Progenitor cell of endocrine pancreas (in vitro differentiated cells): ENCODE measurements at places on chromosomes 1 and 21.

DNA sequence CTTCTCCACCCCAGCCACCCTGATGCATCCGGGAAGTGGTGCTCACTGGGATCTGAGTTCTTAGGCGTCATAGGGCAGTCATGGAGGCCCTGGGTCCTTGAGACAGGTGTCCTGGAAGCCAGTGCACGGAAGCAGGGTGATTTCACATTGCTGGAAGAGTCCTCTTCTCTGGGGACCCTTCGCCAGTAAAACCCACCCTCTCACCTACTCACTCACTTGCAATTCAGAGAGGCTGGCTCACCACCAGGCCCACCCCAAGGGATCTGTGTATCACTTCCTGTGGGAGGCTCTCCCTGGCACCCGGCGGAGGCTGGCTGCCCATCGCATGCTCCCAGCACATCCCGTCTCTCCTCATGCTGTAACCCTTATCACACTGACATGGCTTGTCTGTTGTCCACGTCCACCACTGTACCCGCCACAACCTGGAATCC is 40.2 kb upstream of the EPS8L3 start:
- H3K36me3 ChIP-seq, result no peaks in the 10 kb centered on the region
- no peaks in the 10 kb centered on the region for H3K27me3 ChIP-seq
- no peak overlapping the region for H3K4me3 ChIP-seq
- DNase-seq, result no peak

DNA sequence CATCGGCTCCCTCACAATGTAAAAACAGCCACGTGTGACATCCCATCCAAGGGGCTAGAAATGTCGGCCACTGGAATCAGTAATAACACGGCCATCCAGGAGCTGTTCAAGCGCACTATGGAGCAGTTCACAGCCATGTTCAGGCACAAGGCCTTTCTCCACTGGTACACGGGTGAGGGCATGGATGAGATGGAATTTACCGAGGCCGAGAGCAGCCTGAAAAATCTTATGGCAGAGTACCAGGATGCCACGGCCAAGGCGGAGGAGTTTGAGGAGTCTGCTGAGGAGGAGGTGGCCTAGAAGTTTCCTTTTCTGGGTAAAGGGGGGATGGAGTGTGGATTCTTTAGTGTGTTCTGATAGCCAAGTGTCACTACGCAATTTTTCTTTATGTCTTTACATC is 61.1 kb upstream of the MAP1LC3C start:
- DNase-seq, result no peak
- H3K36me3 ChIP-seq, result no peaks in the 10 kb centered on the region
- no peaks in the 10 kb centered on the region for H3K27me3 ChIP-seq
- H3K27ac ChIP-seq, result no peak overlapping the region
- peaks cover 7% of the 10 kb centered on the region for H3K4me1 ChIP-seq

DNA sequence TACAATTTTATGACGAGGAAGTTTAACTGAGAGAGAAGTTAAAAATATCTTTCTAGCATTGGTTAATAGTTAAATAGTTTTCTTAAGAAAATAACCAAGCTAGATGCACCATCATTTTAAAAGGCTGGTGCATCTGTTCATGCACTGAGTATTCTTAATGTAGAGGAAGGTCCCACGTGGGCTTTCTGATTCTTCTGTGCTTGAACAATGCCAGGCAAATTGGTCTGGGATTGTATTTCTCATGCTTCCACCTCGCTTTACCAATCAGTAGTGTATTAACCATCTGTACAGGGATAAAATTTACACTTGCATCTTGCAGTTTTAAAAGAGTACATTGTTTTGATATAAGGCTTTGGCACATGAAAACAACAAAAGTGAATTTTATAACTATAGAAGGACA is 47.4 kb upstream of the MTF2 start:
- peaks cover 2% of the 10 kb centered on the region for H3K4me1 ChIP-seq
- no peaks in the 10 kb centered on the region for H3K36me3 ChIP-seq
- H3K4me3 ChIP-seq, result no peak overlapping the region
- no peak for DNase-seq
- peaks cover 14% of the 10 kb centered on the region for H3K27me3 ChIP-seq
- H3K27ac ChIP-seq, result no peak overlapping the region

DNA sequence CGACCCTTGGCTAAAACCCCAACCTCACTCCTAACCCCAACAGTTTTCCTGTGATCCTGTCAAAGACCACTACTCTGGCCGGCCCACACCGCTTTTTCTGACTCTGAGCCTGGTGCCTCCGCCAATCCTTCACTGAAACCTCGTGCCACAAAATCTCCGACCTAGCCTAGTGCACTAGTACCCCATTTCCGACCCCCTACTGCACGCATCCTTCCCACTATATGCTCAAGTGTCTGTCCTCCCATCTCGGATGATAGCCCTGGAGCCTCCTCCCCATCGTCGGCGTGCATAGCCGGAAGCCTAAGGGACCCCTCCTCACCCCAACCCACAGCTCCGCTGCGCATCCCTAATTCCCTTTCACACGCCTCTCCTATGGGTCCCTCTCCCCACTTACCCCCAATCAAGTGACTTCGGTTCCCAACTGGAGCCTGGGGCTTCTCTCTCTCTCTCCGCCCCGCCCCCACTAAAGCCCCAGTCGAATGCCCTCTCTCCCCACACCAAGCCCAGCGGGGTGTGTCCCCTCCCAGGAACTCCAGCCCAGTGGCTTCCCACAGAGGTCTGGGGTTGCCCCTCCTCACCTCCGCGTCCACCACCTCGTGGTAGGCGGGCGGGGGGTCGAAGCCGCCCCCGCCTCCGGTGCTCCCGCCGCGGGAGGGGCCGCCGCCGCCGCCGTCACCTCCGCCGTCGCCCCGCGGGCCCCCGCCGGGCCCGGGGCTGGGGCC is 791 bp downstream of the USP24 start:
- peak overlapping the region; percentile 95 for H3K27ac ChIP-seq
- H3K4me3 ChIP-seq, result peak overlapping the region; percentile 81
- peak; percentile 38 for DNase-seq
- H3K36me3 ChIP-seq, result no peaks in the 10 kb centered on the region

GRCh38 chr1:154791292-154792166 is 78.6 kb downstream of the KCNN3 start:
- no peak for DNase-seq
- no peak overlapping the region for H3K4me3 ChIP-seq
- no peak overlapping the region for H3K27ac ChIP-seq
- H3K4me1 ChIP-seq, result peaks cover 9% of the 10 kb centered on the region
- H3K27me3 ChIP-seq, result peaks cover 38% of the 10 kb centered on the region

GRCh38 chr1:154431586-154432373 is 26.6 kb downstream of the IL6R start:
- H3K27me3 ChIP-seq, result peaks cover 4% of the 10 kb centered on the region
- peaks cover 5% of the 10 kb centered on the region for H3K4me1 ChIP-seq
- H3K36me3 ChIP-seq, result no peaks in the 10 kb centered on the region
- DNase-seq, result no peak
- no peak overlapping the region for H3K4me3 ChIP-seq

DNA sequence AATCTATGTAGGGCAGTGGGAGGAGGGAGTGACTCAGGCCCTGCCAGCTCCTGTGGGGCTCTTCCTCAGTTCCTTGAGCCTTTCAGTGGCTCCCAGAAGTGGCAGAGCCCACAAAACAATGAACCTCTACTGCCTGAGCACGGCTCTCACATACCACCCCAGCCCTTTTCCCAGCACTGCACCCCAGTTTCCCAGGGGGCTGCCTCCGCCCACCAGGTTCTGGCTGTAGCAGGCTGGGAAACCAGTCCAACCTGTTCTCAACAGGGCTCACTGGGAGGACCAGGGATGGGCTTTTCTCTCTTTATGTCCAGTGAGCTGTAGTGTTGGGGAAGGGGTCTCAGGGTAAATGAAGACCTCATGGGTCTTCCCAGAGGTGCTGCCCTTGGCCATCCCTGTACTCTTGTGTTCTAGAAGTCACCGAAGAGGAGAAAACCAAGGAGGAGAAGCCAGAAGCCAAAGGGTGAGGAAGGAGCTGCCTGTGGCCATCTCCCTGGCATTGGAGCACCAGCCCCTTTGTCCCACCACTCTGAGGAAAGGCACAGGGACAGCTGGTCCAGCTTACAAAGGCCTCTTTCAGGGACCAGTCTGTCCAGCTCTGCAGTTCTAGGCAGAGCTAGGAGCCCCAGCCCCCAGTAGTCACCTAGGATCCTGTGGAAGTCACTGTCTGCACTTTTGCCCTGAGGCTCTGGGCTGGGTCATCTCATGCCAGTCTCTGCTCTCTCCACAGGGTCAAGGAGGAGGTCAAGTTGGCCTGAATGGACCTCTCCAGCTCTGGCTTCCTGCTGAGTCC is 3.5 kb downstream of the MARCKSL1 start:
- no peaks in the 10 kb centered on the region for H3K27me3 ChIP-seq
- peak overlapping the region; percentile 46 for H3K4me3 ChIP-seq
- peaks cover 29% of the 10 kb centered on the region for H3K4me1 ChIP-seq
- H3K36me3 ChIP-seq, result peaks cover 26% of the 10 kb centered on the region
- DNase-seq, result no peak

DNA sequence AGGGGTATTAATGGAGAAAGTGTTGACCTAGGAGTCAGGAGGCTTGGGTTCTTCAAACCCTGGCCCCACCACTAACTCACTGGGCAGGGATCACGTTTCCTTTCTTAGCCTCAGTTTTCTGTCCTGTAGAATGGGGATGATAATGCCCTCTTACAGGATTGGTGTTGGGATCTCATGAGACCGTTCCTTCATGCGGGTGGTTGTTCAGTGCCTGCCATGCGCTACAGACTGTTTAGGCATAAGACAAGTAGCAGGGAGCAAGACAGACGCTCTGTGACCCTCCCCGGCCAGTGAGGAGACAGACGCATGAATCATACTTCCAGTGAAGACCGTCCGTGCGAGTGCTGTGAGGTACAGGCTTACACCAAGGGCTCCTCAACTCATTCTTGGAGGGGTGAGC is 81.7 kb downstream of the MAN1C1 start:
- H3K4me3 ChIP-seq, result no peak overlapping the region
- peaks cover 17% of the 10 kb centered on the region for H3K4me1 ChIP-seq
- no peak overlapping the region for H3K27ac ChIP-seq
- peaks cover 11% of the 10 kb centered on the region for H3K27me3 ChIP-seq
